ENCODE measurements at places on chromosomes 12 and 14.

- DNase-seq = no peak
Observed at GRCh38 chr14:104799244-104800014, 1.5 kb upstream of the ZBTB42 start.

- DNase-seq = no peak
Observed at GRCh38 chr14:83300476-83301064, 1766.9 kb upstream of the SEL1L start.

GRCh38 chr12:53241623-53242412 is 9.8 kb upstream of the RARG start:
- DNase-seq = peak; percentile 68

DNA sequence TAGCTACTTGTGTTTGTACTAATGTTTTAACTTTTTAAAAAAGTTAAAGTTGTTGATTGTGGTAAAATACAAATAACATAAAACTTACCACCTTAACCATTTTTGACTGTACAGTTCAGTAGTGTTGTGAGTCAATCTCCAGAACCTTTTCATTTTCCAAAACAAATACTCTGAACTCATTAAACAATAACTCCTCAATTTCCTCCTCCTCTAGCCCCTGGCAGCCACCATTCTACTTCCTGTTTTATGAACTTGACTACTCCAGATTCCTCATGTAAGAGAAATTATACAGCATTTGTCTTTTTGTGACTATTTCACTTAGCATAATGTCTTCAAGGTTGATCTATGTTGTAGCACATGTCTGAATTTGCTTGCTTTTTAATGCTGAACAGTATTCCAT is 299.1 kb upstream of the AMIGO2 start:
- no peak for DNase-seq

DNA sequence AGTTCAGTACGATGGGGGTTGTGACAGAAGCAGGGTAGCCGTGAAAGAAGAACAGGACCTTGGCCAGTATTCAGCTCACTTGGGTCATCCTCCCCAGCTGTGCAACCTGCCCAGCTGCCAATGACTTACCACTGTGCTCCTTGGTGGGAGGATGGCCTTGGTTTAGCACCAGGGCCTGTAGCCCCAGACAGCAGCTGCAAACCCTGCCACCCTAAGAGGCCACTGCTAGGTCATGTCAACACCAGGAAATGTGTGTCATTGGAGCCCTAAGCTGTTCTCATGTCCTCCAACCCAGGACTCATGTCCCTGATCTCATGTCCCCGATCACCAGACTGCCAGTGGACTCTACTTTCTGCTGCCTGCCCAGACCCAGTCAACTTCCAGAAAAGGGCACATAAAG is 3.0 kb upstream of the CRACR2A start:
- DNase-seq = no peak

DNA sequence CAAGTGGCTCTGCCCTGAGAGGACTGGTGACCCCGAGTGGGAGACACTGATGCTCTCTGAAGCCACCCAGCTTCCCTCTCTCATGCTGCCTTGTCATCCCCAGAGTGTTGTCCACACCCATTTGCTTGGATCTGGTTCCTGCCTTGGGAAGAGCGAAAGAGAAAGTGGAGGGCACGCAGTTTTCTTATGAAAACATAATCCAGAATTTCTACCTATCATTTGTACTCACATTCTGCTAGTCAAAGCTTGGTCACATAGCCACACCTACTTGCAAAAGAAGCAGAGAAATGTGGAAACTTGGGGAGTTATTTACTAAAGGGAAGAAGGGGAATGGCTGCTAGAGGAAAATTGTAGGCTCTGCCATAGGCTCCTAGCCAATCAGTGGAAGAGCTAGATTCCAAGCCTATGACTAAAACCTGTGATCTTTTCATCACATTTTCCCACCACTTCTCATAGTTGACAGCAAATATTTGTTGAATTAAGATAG is 326.3 kb downstream of the ZFP36L1 start:
- no peak for DNase-seq

DNA sequence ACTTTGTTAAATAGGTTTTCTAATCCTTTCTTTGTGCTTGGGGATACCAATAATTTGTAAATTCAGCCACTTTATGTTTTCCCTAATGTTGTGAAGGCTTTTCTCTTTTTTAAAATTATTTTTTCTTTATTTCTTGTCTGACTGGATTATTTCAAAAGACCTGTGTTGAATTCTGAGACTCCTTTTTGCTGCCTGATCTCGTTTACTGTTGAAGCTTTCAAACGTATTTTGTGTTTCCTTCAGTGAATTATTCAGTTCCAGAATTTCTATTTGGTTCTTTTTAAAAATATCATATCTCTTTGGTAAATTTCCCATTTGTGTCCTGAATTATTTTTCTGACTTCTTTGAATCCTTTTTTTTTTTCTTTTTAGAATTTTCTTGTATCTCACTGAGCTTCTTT is 241.6 kb downstream of the LRIG3 start:
- DNase-seq = no peak

GRCh38 chr14:58104808-58105207 is 47.2 kb downstream of the ARMH4 start:
- no peak for DNase-seq

DNA sequence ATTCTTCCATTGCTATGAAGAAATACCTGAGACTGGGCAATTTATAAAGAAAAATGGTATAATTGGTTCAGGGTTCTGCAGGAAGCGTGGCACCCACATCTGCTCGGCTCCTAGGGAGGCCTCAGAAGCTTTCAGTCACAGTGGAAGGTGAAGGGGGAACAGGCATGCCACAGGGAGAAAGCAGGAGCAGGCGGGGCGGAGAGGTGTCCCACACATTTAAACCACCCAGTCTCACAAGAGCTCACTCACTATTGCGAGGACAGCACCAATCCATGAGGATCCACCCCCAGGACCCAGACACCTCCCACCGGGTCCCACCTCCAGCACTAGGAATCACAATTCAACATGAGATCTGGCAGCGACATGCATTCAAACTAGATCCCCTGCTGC is 56.0 kb upstream of the C14orf180 start:
- DNase-seq = no peak

GRCh38 chr12:93461503-93461902 is 5.8 kb upstream of the MRPL42 start:
- no peak for DNase-seq

GRCh38 chr12:116153983-116154382 is 123.5 kb downstream of the MED13L start:
- peak; percentile 32 for DNase-seq

- DNase-seq = peak; percentile 46
Observed at GRCh38 chr12:44464180-44464579, 411.9 kb downstream of the NELL2 start.

DNA sequence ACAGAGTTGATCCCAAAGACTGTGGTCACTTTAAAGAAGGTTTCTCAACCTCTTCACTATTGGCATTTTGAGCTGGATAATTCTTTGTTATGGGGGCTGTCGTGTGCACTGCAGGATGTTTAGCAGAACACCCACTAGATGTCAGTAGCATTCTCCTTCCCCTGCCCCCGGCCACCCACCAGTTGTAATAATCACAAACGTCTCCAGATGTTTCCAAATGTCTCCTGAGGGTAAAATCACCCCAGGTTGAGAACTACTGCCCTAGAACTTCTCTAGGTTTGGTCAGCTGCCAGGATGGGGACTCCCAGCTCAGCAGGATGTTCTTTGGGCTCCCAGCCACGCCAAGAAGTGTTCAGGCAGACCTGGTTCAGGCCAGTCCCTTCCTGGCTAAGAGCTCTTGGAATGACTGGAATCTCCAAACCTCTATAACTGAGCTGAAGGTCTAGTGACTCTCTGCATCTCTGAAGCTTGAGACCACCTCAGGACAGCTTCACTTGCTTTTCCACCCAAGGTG is 12.5 kb upstream of the AJUBA start:
- no peak for DNase-seq

DNA sequence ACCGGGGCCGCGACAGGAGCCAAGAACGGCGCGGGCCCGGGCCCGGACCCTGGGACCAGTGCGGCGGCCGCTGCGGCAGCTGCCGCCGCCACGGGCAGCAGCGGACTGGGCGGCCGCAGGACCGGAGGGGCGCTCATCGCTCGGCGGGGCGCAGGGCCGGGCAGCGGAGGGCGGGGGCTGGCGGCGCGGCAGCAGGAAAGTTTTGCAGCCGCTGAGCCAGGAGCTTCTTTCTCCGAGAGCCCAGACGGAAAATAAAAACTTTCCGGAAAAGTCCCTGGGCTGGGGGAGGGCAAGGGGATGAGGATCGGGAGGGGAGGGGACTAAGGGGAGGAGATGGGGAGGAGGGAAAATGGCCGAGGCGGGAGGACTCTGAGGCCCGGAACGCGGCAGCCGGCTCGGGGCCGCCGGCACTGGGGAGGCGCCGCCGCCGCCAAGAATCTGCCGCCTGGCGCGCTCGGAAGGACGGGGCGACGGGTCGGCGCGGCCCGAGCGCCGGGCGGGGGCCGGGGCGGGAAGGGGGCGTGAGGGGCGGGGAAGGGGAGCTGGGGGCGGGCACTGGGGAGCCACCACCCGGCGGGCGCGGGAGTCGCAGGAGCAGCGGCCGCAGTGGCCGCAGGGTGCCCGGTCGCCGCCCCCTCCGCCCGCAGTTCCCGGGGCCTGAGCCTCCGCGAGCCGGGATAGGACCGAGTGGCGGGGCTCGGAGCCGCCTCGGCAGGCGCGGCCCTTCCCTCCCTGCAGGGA is at the start of gene PRKD1:
Gene PRKD1, minus strand, starts transcription at position 472 of the 741 bp plus-strand sequence.
- no peak for DNase-seq

DNA sequence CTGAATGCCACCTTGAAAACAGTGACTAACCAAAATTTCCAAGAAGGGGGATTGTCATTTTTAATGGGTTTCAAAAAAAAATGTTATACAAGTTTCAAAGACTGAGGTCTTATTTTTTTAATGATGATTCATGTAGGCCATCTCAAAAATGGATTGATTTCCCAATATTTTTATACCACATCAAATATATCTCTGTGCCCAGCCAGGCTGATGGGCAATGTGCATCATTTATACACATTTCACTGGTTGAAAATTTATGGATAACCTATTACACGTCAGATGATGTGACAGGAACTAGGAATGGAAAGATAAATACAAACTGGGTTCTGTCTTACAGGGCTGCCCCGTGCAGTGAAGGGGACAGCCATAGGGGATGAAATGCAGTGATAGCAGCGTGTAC is 112.7 kb upstream of the TMPO start:
- no peak for DNase-seq

- DNase-seq = no peak
Observed at GRCh38 chr12:10559244-10559643, 53.6 kb downstream of the EIF2S3B start.

GRCh38 chr12:11962860-11963259 is 107.9 kb upstream of the BCL2L14 start:
- DNase-seq = no peak

GRCh38 chr12:64323476-64324225 is 66.9 kb downstream of the C12orf56 start:
- no peak for DNase-seq

DNA sequence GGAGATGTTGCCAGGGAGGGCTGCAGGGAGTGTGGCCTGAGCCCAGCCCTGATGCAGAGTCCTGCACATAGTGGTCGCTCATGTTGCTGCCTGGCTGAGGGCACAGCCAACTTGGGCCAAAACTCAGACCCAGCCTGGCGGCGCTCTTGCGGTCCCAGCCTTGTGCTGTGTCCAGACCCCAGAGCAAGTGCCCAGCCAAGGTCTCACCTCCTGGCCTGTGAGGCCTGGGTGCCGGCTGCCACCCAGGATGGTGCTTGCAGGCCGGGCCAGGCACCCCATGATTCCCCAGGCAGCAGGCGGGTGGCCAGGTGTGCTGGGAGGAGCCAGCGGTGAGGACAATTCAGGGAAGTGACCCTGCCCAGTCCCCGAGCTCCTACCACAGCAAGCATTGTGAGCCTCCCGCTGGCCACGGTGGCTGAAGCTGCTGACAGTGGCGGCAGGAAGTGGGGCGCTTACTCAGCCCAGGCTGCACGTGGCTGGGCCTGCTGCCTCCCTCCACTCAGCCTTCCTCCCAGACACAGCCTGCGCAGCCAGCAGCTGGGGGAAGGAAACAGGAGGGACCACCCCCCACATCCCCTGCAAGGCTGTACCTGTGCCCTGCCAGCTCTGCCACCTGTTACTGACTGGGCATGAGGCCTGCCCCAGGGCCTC is 17.7 kb upstream of the PGF start:
- DNase-seq = no peak

DNA sequence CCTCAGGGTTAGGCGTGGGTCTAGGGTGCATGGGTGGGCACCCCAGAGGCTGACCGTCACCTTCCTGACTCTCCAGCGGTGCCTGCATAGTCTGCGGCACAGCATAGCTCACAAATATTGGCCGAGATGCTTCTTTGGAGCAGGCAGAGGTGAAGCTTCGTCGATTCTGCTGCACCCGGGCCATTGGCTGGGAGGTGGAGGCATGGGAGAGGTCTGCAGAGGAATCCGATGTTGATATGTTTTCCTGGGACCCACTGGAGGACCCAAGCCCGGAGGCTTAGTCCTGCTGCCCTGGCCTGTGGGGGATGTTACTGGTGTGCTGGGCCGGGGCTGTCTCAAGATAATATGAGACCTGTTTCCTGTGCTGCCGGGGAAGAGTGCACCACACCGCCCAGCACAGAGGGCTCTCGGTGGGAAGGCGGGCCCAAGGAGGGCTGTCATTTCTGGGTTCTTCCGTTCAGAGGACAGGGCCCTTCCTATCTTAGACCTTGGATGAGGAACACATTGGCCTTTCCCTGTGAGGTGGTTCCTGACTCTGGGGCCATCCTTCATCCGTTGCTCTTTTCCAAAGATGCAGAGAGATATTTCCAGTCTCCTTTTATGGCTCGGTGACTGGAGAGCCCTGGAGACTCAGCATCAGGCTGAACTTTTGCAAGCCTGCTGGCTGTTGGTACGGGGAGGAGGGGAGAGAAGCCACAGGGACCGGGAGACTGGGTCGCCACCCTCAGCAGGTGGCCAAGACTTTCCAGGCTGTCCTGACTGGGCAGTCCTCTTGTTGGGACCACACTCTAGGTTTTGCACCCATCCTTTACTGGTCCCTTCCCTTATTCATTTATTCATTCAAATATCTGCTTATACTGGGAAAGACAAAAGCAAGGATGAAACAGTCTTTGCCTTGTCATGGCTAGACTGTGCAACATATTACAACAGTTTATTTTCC is 143.5 kb downstream of the TSPAN9 start:
- DNase-seq = no peak

DNA sequence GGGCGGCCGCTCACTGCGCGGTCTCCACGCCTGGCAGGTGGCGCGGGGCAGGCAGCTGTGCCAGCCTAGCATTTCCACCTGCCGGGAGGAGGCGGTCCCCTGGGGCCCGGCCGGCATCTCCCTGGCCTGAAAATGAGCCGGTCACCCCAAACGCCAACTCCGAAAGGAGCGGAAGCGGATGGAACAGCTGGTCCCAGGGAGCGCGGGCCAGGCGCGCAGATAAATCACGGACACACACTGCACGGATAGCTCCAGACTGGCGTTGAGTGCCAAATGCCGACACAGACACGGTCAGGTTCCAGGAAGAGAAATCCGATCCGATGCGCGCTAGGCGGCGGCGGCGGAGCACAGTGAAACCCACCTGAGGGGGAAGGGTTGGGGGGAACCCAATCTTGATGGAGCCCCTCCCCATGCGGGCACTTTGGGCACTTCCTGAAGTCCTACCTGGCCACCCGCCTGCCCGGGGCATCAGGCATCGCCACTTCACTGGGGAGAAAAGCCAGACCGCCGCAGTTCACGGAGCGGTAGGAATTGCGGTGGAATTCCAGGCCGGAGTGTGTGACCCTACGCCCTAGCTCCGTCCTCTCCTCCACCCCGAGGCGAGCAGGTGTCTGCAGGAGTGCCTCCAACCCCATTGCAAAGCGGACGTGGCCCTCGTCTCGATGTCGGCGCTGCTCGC is 624 bp upstream of the PLEKHD1 start:
- no peak for DNase-seq

GRCh38 chr12:30764251-30764650 is 9.5 kb upstream of the CAPRIN2 start:
- no peak for DNase-seq

- DNase-seq = no peak
Observed at GRCh38 chr14:42628602-42629001, 1021.9 kb downstream of the LRFN5 start.

GRCh38 chr12:13229504-13229903 is 33.0 kb downstream of the EMP1 start:
- DNase-seq = no peak
